Activated T-cell treated with anti-CD3 and anti-CD28 coated beads, Interleukin-2, amount 50 U/mL, for 24 hours (primary cell): ENCODE measurements at places on chromosomes 11 and 22.

- peak; percentile 58 for DNase-seq
These were observed 8.2 kb downstream of the PDGFB start for GRCh38 chr22:39236321-39237317.

DNA sequence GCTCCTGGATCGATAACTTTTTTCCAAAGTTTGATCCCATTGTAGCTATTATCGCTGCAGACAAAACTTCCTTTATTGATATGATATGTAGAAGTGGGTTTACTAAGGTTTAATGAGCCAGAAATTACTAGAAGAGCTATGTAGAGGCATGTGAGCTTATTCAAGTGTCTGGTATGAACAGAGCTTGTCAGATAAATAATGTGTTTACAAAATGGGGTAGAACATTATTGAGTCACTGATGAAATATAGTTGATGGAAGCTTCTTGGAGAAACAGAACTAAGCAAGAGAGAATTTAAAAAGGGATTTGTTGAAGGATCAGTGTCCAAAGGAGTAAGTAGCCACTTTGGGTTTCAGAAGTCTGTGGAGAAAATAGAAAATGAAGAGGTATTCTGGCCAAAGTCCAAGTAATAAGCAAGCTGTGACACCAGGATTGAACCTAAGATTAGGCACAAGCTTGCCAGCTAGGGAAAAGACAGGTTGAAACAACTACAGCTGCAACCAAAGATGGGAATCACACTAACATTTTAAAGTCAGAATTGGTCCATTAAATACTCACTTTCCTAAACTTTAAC, 104.3 kb downstream of the MAML2 start:
- no peak for DNase-seq

DNA sequence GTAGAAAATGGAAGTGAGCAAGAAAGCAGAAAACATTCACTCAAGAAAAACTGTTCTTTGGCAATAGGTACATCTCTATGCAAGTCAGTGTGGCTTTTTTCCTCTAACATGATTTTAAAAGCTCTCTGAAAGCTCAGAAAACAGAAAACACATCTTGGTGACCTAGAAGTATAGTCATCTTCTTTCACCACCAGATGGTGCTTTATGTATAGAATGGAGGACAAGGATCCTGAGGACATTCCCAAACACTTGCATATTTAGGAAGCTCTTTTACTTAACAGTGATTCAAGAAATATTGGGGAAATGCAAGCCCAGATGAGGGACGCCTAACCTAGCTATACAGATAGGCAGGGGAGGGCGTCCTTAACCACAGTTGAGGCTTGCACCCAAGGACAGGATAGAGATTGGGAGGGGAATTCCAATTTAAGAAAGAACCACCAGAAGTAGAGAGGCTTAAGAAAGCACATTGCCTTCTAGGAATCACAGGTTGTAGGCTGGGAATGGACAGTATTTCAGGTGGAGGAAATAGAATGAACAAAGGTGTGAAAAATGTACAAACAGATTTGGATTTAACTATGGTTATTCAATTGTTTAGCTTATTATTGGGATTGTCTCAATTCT, 13.8 kb upstream of the CCDC81 start:
- DNase-seq: no peak

- no peak for DNase-seq
These were observed 126.6 kb downstream of the BUD13 start for GRCh38 chr11:116646191-116646590.

GRCh38 chr11:35223371-35223796, 84.4 kb downstream of the CD44 start:
- DNase-seq: no peak

DNA sequence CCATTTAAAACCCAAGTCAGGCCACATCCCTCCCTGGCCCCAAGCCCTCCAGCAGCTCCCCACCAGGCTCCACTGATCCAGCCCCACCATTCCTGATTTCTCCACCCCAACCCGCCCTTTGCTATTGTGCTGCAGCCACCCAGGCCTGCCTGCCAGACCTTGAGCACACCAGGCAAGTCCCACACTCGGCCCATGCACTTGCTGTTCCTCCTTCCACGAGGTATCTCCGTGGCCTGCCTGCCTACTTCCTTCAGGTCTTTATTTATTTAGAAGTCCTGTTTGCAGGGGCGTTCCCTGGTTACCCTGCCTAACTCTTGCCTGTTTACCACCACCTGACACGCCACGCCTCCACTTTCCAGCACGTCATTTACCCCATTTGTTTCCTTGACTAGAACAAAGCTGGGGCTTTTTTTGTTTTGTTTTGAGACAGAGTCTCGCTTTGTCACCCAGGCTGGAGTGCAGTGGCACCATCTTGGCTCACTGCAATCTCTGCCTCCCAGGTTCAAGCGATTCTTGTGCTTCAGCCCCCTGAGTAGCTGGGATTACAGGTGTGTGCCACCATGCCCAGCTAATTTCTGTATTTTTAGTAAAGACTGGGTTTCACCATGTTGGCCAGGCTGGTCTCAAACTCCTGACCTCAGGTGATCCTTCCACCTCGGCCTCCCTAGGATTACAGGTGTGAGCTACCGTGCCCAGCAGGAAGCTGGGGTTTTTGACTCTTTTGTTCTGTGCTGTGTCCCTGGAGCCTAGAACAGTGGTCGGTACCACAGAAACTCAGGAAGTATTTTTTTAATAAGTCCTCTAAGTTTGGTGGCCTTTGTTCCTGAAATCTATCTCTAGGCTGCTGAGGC, 6.7 kb downstream of the CENPM start:
- DNase-seq: peak; percentile 89

- DNase-seq: no peak
These were observed 8.0 kb downstream of the SCN4B start for GRCh38 chr11:118144301-118145268.

DNA sequence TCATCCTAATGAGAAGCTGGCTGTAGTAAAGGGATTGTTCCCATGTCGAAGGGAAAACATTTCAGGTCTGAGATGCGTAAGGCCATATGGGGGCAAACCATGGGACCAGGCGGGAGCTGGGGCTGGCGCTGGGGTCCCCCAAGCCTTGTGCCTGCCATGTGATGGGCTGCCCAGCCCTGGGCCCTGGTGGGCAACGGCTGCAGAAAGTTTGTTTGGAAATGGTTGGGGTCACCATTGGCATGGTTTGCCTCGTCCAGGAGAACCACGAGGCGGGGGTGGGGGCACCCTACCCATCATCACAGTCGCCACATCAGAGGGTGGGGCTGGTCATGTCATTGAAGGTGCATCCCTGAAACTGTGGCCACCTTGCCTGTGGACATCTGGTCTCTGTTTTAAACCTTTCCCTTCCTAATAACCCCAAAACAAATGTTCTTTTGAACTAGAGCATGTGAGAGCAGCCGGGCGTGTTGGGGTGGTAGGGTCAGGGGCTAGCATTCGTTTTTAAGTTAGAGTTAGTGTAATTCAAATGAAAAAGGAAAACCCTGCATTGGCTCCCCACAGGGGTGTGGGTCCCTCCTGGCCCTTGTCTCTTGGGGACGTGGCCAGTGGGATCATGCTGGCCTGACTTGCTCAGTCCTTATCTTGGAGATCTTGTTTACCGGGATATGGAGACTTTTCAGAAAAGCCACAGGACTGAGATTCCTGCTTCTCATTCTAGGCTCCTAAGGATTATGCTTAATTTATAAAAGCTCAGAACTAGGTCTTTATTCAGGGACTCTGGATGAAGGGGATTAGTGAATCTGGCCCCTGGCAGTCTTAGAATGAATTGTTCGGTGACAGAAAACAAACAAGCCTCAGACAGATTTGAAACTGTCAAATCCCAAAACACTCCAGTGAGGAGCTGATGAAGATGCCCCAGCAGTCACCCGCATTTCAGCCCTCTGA, 98.5 kb downstream of the CTTN start:
- no peak for DNase-seq

DNA sequence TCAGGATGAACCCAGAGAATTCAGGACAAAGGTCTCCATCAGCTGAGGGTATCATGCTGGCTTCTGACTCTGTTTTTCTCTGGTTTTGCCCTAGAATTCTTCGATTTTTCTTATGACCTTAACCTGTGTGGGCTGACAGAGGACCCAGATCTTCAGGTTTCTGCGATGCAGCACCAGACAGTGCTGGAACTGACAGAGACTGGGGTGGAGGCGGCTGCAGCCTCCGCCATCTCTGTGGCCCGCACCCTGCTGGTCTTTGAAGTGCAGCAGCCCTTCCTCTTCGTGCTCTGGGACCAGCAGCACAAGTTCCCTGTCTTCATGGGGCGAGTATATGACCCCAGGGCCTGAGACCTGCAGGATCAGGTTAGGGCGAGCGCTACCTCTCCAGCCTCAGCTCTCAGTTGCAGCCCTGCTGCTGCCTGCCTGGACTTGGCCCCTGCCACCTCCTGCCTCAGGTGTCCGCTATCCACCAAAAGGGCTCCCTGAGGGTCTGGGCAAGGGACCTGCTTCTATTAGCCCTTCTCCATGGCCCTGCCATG, 16.8 kb downstream of the SERPING1 start:
- no peak for DNase-seq
